ENCODE measurements at places on chromosomes 3 and 15.

DNA sequence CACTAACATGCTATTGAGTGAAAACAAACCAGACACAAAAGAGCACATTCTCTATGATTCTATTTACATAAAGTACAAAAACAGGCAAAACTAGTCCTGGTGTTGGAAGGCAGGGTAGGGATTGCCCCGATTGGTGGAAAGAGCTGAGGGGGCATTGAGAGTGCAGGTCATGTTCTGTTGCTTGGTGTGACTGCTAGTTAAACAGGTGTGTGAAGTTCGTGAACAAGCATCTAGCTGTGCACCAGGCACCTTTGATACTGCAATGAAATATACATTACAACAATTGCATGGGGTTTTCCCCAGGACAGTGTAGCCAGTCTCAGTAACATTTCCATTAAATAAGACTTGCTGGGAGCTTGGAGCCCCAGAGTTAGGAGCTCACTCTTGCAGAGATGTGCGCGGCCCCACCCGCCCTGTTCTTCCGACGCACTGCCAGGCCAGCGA is 26.3 kb upstream of the THRB start:
- no peak for DNase-seq

GRCh38 chr15:64340355-64340754 is 15.6 kb downstream of the CSNK1G1 start:
- no peak for DNase-seq

DNA sequence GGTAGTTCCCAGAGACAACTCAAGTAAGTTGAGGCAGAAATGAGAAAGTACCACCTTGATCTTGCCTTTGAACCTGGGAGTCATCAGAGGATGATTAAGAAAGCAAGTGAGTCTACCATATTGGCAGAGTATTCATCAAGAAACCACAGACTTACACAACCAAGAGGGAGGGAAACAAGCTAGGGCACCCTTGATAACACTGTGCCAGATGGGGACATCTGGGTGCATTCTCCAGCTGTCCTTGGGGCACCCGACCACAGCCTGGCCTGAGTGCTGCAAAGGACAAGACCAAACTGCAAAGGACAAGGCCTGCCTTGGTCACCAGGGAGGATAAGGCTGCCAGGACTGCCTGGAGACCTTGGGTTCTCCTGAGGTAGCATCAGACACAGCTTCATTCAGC is 553.6 kb downstream of the EPHB1 start:
- DNase-seq: no peak

- no peak for DNase-seq
Measured at GRCh38 chr3:192068464-192069254, 607.7 kb downstream of the PYDC2 start.

DNA sequence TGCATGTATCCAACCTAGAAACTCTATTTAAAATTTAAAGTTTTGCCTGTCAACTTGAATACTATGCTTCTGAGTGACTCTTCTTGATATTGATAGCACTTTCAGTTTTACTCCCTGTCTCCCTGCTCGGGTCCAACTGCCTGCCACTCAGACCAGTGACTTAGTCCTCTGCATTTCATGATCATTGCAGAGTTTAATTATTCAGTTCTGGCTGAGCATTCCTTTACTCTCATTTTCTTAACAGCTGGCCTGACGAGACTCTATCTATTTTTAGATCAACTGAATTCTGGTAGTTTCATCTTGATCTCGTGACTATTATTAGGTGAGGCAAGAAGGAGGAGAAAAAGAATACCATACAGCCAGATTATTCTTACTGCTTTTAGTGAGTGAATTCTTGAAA is 617.4 kb downstream of the SI start:
- DNase-seq: no peak

DNA sequence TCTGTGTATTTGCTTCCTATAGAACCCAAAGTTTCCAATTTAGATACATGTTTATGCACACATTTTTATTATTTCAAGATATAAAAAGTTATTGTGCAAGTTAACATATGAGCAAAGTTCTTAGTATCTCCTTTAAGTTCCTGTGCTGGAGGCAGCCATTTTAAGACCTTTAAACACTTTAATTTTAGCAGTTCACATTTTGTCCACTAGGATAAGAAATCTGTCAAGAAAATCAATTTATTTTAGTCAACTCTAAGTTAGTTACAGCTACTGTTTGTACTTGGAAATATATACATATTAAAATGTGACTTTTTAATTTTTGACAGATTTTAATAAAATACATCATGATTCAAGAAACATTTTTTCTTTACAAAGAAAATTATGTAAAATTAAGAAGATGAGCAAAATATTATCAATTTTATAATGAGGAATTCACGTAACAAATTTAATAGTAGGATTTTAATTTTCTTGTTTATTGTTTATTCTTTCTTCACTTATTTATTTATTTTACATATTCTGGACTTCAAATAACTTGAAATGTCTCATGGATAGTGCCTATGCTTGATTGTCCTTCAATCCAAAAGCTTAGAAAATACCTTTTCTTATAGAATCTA is 402.6 kb upstream of the GBE1 start:
- no peak for DNase-seq

DNA sequence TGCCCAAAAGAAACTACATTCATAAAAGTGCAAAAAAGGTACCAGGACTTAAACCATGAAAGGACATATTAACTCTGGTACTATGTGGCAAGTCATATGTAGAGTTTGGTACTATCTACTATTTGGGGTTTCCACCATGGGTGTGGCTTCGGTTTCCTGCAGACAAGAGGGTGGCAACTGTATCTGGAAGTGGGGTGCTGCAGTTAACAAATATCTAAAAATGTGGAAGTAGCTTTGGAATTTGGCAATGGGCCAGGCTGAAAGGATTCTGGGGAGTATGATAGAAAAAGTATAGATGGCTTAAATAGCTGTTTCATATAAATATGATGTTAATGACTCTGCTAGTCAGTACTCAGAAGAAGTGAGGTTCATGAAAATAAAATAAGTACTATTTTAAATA is 44.0 kb downstream of the PLSCR2 start:
- no peak for DNase-seq

GRCh38 chr3:124140746-124141145 is 148.8 kb upstream of the ROPN1 start:
- DNase-seq: no peak

- peak; percentile 38 for DNase-seq
Measured at GRCh38 chr3:194905696-194906095, 220.0 kb downstream of the FAM43A start.

DNA sequence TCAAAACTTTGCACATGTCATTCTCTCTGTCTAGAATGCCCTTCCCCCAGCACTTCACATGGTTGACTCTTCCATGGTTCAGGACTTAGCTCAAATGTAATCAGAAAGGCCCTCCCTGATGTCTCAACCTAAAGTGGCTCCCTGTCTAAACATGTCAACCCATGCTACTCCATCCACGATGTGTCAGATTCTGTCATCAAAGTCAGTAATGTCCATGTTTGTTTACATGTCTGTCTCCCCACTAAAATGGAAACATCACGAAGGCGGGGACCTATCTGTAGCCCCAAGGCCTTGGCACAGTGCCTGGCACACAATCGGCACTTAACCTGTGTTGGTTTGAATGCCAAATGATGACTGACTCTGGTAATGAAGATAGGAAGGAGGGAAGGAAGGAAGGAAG is 20.8 kb upstream of the SNTN start:
- no peak for DNase-seq

GRCh38 chr15:54307252-54307902 is 329.1 kb downstream of the UNC13C start:
- DNase-seq: no peak

DNA sequence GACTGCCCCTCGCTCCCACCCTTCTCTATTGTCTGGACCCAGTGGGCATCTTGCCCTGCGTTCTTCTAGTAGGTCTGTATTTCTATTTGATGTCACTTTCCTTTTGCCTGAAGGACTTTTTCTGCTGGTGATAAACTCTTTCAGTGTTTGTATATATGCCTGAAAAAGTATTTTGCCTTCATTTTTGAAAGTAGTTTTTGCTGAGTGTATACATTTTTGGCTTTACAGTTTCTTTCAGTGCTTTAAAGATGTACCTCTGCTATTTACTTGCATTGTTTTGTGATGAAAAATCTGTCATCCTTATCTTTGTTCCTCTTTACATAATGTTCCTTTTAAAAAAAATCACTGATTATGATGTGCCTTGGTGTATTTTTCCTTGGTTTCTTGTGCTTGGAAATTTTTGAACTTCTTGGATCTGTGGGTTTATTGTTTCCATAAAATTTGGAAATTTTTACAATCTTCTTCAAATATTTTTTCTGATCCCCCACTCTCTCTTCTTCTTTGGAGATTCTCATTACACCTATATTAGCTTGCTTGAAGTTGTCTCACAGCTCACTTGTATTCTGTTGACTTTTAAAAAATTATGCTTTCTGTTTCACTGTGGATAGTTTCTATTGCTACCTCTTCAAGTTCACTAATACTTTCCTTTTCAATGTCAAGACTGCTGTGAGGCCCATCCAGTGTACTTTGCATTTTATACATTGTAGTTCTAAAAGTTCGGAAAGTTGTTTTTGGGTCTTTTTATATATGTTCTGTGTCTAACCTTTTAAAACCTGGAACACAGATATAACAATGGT is 67.8 kb downstream of the RGMA start:
- DNase-seq: no peak

GRCh38 chr3:52110502-52110901 is 43.7 kb downstream of the POC1A start:
- no peak for DNase-seq

DNA sequence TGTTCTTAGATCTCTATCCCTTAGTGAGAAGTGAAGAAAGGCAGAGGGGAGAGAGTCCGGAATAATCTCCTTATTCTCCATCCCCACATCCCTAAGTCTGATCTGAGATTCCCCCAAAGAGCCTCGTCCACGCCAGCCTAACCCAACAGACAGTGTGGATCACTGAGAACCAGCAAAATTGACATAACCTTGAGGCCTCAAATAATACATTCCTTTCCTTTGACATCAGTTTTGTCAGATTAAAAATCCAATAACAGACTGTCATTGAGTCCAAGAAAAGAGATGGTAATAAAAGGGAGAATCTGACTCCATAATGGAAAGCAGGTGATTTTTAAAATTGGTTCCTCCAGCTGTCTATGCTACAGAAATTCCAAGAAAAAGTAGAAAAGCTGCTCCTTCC is 7.7 kb upstream of the SIAH2 start:
- DNase-seq: no peak

DNA sequence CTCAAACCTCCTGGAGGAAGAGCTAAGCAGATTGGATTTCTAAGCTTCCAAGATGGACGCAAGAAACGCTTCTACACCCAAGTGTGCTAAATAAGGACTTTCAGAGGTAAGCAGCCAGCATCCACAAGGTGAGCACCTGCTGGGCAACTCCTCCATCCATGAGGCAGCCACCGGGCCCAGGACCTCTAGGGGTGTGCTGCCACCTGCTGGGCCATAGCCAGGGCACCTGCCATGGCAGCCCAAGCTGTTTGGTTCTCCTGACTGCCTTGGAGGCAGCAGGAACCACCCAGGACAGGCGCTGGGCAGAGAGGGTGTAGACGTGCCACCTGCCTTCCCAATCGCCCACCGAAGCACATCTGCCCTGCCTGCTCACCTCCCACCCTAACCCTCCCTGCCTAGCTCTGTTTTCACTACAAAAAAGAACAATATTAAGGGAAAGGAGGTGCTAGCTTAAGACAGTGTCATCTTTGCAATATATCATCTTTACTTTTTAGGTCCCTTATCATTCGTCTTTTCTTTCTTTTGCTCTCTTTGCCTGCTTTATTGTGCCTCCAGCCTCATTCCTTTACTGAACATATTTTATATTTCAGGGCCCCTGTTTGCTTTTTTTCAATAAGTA is 12.9 kb downstream of the C15orf62 start:
- no peak for DNase-seq

DNA sequence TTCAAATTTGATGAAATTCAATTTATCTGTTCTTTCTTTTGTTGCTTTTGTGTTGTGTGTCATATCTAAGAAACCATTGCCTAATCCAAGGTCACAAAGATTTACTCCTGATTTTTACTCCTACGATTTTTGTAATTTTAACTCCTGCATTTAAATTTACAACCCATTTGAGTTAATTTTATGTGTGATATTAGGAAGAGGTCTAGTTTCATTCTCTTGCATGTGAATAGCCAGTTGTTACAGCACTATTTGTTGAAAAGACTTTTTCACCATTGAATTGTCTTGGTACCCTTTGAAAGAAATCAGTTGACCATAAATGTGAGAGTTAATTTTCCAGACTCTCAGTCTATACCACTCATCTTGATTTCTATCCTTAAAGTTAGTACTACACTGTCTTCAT is 23.9 kb downstream of the CRTAP start:
- DNase-seq: no peak

All from AG09319 (cell line).